NCI-H2107 (cell line): ENCODE measurements at places on chromosomes 12 and 14.

DNA sequence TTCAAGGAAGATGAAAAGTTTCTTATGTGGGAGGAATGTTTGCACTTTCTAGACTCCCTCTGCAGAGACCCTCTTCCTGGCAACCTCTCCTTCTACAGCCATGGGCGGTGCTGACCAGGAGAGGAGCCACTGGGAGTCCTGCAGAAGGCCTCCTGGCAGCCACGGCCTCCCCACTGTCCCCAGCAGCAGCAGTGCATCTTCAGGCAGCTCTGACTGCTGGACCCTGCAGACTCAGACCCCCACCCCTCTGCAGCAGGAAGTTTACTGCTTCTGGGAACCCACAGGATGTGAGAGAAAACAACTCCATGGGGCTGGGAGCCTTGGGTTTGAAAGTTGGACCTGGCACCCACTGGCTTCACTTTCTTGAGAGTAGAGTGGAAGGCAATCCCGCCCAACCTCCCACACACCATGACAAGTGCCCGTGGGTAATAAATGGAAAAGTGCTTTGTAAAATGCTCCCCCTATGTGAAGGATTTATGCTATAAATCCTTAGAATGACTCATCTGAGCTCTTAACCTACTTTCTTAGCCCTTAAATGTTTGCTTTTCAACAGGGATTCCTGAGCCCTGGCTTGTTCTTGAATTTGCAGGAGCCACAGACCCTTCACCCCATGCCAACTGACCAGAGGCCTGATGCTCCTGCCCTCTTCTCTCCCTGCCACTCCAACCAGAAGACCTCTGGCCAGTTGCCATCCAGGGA, 37.5 kb upstream of the DDX11 start:
- DNase-seq = no peak

GRCh38 chr14:22976620-22977433, 5.5 kb downstream of the AJUBA start:
- DNase-seq = no peak

DNA sequence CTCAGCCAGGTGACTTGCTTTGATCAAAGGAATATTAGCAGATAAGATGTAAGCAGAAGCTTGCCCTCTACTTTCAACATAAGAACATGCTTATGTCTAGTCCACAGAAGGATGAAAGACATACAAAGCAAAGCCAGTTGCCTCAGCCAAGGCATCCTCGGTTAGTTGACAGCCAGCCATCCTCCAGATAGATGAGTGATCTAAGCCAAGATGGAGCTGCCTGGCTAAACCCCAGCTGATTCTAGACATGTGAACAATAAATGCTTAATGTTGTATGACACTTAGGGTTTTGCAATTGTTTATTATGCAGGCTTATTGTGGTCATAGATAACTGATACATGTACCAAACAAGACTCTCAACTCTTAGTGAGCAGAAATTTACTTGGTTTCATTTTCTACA, 157.6 kb upstream of the TMTC2 start:
- no peak for DNase-seq

DNA sequence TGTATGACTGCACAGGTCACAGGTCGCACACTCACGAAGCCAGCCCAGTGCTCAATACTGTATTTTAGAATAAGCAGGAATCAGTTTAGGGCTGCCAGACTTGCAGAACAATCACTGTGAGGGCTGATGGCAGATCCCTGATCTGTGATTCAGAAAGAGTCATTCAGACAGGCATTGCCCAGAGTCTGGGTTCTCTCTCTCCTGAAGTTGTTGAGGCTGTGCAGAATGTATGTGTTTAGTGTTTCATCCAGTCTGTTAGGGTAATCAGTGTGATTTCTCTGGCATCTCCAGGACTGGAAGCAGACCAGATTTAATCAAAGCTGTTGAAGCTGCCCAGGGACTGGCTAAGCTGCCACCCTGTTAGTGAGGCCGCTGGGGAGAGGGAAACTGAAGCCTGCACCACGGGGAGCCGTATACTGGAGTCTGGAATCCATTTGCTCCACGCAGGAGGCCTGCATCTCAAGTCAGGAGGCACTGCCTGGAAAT, 69.3 kb downstream of the ETV6 start:
- peak; percentile 35 for DNase-seq

DNA sequence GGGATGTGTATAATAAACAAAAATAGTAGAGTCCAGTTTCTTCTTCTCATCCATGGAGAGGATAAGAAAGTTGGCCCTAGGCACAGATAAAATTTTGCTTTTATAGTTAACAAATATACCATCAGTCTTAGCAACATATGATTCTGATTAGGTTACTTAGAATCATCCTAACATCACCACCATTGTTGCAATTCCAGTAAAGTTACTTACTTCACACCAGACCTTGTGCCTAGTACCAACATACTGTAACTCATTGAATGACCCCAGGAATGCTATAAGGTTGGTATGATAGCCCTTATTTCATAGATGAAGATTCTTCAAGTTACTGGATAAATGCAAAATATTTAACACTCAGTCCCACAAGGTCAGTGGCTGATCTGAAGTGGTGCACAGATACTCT, 183.8 kb upstream of the ATP2B1 start:
- DNase-seq = no peak

DNA sequence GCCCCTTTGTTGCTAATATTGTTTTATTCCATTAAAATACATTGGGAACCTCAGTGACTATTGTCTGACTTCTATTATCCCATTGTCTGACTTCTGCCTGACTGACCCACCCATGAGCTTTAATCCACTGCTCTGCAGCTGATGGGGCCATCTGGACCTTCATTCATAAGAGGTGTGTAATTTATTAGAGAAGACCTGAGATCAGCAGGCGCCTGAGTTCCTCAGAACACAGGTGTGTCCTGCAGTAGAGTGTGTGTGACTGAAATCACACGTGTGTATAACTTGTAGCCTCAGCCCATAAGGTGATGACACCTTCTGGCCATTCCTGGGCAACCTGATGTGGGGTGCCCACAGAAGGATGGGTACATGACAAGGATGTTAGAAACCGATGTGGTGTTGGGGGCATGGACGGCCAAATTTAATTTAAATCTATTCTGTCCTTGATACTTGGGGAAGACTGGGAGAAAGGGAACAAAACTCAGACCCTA, 821.0 kb downstream of the TMEM121 start:
- DNase-seq = no peak

DNA sequence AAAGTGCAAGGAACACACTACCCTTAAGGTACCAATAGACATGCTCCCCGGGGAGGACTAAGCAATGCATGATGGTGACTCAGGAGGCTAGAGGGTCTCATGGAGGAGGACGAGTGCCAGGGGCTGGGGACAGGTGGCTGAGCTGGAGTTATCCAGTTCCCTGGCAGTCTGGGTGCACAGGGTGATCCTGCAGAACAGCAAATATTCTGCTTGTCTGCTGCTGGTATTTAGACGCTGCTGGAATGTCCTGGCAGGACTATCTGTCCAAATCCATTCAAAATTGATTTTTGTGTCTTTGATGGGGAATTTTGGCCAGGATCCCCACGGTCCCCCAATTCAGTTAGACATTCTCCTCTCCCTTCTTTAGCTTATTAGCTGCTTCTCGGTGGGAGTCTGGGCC, 138.7 kb downstream of the C12orf75 start:
- DNase-seq = no peak

DNA sequence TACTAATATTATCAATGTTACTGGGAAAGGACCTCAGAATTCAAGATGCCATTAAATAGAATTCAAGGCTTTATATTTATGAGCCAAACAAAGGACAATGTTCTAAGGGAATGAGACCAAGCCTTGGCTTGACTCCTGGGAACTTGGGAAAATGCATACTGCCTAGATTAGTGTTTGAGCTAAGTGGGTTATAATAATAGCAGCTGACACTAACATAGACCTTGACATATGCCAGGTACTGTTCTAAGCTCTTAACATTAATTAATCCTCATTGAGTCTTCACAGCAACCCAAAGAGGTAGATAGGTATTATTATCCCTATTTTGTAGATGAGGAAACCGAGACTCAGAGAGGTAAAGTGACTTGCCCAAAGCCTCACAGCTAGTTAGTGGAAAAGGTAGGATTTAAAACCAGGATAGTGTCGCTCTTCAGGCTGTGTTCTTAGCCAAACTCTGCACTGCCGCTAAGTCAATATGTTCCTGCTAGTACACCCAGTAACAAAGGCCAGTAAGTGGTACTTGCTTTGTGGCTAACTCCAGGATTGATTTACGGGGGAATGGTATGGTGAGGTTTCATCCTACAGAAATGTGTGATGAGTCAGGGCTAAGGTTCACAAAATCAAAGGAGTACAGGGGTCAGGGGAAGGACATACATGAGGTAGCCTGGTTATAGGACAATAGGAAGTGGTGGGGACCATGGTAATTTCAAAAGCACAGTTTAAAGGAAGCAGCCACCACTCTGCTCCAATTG, 35.8 kb upstream of the PRKAB1 start:
- DNase-seq = no peak

GRCh38 chr14:102916347-102917055, 6.0 kb upstream of the AMN start:
- no peak for DNase-seq

GRCh38 chr14:72049462-72049861, 117.2 kb downstream of the RGS6 start:
- no peak for DNase-seq

DNA sequence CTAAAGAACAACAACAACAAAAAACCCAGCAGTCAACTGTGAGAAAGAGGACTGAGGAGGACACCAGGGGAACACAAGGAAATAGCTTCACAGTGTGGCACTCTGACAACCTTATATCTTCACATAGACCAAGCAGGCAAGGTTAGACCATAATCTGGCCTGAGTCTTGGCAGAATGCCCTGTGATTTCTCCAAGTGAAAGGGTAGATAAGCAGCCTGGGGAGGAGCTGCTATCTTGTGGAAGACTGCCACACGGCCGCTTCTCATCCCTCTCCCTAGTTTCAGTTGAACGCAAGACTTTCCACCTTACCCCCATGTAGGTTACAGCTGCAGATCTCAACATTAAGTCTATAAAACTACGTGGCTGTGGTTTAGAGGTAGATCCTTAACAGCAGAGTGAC, 3.7 kb downstream of the SLC25A21 start:
- DNase-seq = no peak

GRCh38 chr12:5691943-5692342, 253.1 kb downstream of the ANO2 start:
- no peak for DNase-seq

- DNase-seq = no peak
These were observed 29.1 kb downstream of the PLEKHH1 start for GRCh38 chr14:67562025-67562775.

DNA sequence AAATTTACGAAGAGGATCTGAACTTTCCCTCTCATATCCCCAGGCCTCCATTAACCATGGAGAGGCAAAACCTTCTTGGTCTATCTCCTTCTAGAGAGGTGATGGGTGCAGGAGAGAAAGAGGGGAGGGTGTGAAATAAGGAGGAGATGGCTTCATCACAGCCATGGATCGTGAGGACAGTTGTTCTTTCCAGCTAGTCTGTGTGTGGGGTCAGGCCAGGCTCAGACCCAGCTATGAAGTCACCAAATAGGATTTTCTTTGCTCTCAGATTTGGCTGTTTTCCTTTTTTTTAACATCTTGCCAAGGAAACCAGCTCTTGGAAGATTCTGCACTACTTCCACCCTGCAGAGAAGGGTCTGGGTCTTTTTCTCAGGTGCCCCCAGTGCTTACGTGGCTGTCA, 64.9 kb upstream of the FAM181A start:
- no peak for DNase-seq

- DNase-seq = no peak
These were observed 27.0 kb downstream of the RHOF start for GRCh38 chr12:121766290-121767039.

- DNase-seq = no peak
These were observed 617.2 kb downstream of the MED13L start for GRCh38 chr12:115660211-115660805.

GRCh38 chr12:96215919-96216273, 21.7 kb downstream of the ELK3 start:
- DNase-seq = no peak

DNA sequence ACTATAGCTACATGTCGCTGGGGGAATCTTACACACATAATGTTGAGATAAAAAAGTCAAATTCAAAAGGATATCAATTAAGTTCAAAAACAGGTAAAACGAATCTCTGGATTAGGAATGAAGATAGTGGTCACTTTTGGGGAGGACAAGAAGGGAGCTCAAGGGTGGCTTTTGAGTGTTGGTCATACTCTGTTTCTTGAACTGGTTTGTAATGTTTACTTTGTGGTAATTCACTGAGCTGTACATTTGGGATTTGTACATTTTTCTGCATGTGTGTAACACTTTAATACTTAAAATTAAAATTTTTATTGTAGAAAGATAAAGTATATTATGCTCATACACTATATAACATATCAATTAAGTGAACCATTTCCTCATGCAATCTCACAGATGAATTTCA, 26.6 kb downstream of the KLHL28 start:
- DNase-seq = no peak

GRCh38 chr12:57268264-57268663, 17.3 kb upstream of the STAC3 start:
- DNase-seq = no peak

DNA sequence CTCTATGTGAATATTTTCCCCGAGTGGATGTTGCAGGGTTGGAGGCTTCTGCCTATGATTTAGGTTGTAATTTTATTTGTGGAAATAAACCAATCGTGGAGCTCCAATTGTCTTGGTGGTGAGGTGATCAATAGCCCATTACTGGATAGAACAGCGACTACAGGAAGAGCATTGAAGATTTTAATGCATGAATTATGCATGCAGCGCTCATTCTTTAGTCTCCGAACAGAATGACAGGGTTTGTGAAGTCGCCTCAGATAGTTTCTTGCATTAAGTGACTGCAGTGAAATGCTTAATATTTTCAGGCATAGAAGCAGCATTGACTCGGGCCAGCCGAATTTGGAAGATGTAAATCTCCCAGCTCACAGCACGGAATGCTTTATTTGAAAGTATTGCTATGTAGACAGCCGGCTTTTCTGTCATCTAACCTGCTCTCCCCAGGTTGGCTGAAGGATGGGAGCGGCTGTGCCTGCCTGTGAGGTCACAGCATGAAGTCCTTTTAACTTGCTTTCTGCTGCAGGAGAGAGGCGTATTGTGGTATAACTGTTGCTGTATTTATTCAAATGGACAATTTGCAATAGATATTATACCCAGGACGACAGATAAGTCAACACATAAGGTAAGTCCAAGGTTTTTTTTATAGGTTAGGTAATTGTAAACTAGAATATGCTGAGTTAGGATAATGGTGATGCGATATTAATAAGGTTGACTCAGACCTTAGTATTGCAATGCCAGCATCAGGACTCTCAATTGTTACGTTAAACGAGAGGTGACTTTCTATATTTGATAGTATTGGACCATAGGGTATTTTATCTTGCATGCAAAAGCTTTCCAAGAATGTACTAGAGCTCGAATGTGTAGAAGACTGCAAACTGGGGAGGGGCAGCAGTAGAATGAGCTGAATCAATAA, 135.7 kb downstream of the CNTN1 start:
- no peak for DNase-seq

GRCh38 chr12:123384318-123384993, 524 bp downstream of the KMT5A start:
- no peak for DNase-seq

GRCh38 chr14:55107766-55108554, 21.1 kb upstream of the LGALS3 start:
- no peak for DNase-seq

- no peak for DNase-seq
These were observed 395.7 kb upstream of the NOVA1 start for GRCh38 chr14:26993556-26993955.

GRCh38 chr12:88896958-88897357, 316.7 kb upstream of the KITLG start:
- no peak for DNase-seq
